ENCODE measurements at places on chromosomes 1 and 21.

DNA sequence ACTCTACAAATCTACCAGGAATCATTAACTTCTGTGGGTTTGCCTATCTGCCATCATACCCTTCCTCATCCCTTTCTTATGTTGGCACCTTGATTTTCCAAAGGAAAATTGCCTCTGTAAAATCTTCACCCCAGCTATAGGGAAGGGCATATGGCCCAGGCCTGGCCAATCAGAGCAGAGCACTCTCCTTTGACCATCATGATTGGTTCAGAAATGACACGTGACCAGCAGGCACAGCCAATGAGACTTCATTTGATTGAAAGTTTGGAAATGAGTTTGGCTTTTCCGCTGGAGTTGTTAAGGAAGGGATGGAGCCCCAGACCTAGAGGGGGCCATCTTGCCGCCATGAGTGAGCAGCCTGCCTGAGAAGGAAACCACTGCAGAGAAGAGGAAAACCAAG lies 35.1 kb upstream of the IFFO2 start:
- DNase-seq = no peak

GRCh38 chr1:53684741-53685140 lies 54.2 kb downstream of the GLIS1 start:
- no peak for DNase-seq

- no peak for DNase-seq
Observed at GRCh38 chr1:30775433-30775975, 17.9 kb upstream of the LAPTM5 start.

- peak; percentile 22 for DNase-seq
Observed at GRCh38 chr1:74504125-74504932, 8.1 kb downstream of the LRRC53 start.

Measured in stimulated activated CD8-positive, alpha-beta memory T cell treated with anti-CD3 and anti-CD28 coated beads, Interleukin-2, amount 100 ng/mL, for 48 hours (primary cell).